ENCODE measurements at places on chromosomes 11 and 22.
A peak's percentile ranks its signal among the peaks of the same experiment; 100 is the strongest.

GRCh38 chr22:26905640-26906039 is 248.3 kb downstream of the MIAT start:
- no peak for DNase-seq

GRCh38 chr11:68311160-68312116 is 953 bp upstream of the LRP5 start:
- DNase-seq: no peak

DNA sequence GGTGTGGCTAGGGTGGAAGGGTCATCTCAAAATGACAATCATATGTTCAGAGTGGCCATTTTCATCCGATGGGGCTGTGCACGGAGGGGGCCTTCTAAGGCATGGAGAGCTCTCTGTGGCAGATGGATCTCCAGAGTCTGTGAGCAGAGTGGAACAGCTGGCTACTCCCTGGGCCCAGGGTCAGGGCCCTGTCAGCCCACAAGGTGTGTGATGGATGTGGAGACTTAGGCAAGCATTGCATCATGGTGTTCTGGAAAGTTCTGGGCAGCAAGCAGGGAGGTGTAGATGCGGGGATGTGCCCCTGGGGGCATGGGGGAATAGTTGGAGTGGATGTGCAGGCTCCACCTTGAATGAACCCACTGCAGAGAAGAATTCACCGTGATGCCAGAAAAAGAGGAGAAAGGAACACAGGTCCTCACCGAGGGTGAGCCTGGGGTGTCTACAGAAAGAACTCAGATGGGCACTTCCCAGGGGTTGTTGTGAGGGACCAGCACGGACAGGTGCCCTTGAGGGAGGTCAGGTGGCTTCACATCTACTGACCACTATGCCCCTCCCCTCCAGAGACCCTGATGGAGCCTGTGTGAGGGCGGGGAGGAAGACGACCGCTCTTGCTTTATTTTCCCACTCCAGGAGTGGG is 51.1 kb downstream of the CHRDL2 start:
- DNase-seq: no peak

- DNase-seq: no peak
Observed at GRCh38 chr11:85619499-85619898, 7.6 kb downstream of the DLG2 start.

DNA sequence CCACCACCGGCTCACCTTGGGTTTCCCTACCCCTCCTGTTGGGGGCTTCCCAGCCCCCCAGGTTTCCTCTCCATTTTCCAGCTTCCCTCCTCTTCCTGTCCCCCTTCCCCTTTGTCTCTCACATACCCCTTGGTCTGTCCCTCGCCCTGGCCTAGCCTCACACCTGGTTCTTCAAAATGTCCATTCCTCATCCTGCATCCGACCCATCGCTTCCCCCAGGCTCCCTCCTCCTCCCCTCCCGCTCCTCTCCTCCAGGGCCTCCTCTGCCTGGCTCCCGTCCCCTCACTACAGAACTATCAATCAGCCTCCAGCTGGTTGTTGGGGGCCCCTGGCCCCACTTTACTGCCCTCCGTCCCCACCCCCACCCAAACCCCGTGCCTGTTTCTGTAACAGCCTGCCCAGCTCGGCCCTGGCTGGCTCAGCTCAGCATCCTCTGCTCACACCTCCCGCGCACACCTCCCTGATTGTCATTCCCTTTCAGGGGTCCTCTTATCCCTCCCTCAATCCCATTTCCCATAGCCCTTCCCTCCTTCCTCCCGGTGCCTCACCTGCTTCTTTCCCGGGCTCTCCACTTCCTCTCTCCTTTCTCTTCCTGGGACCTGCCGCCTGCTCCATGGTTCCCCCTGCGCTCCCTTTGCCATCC is 1.2 kb downstream of the CNIH2 start:
- DNase-seq: no peak

DNA sequence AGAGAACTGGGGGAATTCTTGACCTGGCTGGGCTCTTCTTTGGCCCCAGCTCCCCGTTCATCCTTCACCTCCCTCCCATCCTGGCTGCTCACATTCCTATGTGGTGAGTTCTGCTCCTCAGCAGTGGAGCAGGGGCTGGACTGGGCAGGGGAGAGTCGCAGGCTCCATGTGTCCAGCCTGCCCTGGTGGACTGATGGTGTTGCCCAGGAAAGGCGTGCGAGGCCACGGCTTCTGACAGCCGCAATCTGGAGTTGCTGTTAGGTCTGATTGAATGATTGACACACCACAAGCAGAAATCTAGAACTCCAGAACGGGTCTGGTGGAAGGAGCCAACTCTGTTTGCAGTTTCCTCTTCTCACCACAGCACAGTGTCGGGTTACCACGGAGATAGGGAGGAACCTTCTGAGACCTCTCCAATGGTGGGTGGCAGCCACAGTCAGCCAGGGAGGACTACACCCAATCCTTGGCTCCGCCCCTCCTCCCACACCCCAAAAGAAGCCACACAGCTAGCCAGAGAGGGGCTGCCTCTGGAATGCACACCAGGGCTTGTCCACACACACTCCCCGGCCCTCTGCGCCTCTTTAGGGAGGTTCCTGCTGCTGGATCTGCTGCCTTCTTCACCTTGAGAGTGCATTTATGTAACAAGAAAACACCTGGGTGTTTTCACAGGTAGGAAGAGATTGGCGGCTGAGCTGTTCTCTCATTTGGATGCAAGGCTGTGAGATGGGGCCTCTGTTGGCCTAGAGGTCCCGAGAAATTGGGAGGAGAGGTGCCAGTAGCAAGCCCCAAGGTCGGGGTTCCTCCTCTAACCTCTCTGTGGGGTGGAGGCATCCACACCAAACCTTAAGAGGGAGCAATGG is 56.4 kb upstream of the CD44 start:
- peak; percentile 67 for DNase-seq

GRCh38 chr11:31955838-31956237 is 135.0 kb upstream of the RCN1 start:
- no peak for DNase-seq

DNA sequence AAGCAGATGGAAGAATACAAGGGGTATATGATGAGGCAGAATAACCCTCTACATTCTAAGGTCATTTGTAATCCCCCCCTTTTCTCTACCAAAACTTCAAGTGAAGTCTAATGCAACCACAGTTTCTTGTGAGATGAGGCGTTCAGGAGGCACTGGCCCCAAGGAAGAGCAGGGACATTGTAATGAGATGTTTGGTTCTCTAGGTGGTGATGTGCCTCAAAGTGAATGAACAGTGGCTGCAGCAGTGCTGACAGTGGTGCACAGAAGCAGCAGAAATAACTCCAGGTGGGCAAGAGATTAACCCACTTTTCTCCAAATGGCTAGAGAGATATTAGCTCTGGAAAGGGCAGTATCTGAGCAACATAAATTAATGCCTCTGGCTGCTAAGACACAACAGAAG is 33.8 kb downstream of the PDGFD start:
- DNase-seq: no peak

GRCh38 chr22:16834971-16835370 is 9.8 kb upstream of the XKR3 start:
- DNase-seq: no peak

- no peak for DNase-seq
Observed at GRCh38 chr22:30047364-30047738, 32.9 kb upstream of the HORMAD2 start.

- no peak for DNase-seq
Observed at GRCh38 chr11:45754261-45754709, 50.7 kb upstream of the SLC35C1 start.

GRCh38 chr11:66715346-66716085 is 13.5 kb downstream of the SPTBN2 start:
- no peak for DNase-seq

DNA sequence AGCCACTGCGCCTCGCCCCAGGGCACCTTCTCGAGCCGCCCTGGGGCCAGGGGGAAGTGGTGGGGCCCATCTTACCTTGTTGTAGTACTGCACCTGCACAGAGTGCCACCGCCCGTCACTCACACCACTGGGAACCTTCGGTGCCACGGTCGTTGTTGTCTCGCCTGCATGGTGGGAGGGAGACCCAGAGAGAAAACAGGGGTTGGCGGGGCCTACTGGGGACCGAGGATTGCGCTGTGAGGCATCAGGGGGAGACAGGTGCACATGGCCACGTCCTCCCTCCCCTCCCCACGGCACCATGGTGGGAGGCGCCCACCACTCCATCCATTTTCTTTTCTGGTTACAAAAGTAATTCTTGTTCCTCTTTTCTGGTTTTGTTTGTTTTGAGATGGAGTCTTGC is 97.8 kb downstream of the TRMU start:
- no peak for DNase-seq

DNA sequence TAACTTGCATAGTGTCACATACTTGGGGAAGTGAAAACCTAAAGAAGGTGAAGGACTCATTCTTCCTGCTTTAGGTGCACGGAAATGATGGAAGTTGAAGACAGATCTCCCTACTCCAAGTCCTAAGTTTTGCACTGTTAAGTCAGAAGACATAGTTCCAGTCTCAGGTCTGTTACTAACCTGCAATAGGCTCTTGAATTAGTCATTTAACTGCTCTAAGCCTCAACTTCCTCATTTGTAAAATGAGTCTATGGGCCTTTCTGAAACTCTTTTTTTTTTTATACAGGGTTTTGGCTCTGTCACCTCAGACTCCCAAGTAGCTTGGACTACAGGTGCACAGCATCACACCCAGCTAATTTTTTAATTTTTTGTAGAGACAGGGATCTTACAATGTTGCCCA is 30.8 kb upstream of the POU2AF1 start:
- DNase-seq: no peak

DNA sequence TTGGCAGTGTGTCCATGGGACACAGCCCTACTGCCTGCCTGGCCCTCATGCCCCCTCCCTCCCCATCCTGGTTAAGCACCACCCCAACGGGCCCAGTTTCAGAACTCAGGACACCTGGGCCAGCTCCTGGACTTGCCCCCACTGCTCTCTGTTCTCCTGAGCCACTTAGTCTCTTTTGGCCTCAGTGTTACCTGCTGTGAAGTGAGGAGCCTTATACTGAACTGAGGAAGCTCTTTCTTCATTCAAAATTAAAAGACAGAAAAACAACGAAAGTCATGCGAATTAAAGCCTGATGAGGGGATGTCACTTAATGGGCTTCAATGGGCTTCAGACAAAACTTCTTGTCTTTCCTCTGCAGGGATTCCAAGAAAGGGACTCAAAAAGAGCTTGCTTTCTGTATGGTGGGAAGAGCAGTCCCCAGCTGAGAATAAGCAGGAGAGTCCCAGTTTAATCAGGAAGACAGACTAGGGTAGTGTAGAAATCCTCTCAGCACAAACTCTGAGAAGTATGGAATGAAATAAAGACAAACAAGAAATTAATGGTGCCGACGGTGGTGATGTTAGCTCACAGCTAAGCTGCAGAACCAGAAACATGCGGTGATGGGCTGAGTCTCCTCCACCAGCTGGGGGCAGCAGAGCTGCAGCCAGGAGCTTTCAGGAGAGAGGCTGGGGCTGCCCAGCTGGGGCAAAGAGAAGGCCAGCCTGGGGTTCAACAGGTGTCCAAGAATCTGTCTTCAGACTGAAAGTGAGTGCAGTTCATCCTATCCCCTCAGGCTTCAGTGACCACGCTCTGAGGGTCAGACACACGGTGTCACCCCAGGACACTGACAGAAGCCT is 101.0 kb downstream of the GGTLC2 start:
- peak; percentile 20 for DNase-seq

DNA sequence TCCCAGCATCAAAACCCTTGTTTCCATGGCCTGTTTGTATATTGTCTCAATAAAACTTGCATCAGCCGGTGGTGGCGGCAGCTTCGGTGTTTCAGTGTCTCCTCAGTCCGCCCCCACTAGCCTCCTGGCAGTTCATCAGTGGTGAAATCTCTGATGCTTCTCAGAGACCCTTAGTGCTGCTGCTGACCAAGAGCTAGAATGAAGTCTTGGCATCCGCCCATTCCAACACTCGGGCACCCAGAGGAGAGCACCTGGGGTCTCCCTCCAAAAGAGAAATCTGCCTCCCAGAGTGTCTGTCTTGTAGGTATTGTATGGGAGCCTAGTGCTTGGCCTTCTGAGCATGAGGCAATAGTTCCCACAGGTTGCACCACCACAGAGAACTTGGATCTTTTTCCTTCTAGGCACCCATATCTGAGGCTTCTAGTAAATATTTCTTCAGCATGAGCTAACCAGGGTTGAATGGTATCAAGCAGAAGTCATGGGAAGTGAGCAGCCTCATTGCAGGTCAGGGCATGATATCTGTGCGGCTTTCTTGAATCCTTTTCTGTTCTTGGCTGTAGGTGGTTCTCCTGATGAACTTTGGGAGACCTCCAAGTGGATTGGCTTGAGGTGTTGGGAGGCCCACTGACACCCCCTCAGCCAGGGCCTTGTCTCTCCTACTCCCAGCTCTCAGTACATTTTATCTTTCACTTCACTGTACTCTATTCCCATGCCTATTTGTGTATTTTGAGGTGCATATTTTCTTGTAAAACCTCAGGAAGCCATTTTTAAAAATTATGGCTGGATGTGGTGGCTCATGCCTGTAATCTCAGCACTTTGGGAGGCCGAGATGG is 13.2 kb upstream of the AIFM3 start:
- no peak for DNase-seq

DNA sequence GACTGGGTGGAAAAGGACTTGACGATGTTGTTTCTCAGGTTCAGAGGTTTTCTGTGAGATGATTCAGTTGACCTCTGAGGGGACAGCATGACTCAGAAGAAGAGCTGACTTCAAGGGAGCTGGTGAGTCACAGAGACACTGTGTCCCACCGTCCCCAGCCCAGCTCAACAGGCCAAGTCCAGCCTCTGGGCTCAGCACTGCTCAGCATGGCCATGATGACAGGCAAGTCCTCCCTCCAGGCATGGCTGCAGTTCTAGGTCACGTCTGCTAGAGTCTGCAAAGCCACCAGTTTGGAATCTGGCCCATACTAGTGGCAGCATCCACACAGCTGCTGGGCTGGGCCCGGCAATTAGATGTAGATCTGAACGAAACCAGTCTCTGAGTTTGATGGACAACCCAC is 12.9 kb downstream of the TRIM29 start:
- DNase-seq: no peak

GRCh38 chr11:20458905-20459632 is 71.6 kb downstream of the PRMT3 start:
- DNase-seq: no peak

DNA sequence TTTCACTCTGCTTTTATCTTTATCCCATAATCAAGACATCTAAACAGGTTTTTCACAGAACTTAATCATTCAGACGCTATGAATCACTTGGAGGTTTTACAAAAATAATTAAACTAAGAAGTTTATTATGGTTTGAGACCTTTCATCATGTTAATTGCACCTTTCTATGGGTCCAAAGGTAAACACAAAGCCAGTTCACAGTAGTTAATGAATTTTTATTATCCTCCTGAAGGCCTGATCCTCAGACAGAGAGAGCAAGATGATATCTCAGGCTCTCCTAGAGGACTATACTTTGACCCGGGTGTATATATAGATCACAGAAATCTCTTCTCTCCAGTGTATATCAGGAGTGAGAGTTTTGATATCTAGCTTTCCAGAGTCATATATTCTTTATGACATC is 1044.3 kb upstream of the RAG2 start:
- no peak for DNase-seq

DNA sequence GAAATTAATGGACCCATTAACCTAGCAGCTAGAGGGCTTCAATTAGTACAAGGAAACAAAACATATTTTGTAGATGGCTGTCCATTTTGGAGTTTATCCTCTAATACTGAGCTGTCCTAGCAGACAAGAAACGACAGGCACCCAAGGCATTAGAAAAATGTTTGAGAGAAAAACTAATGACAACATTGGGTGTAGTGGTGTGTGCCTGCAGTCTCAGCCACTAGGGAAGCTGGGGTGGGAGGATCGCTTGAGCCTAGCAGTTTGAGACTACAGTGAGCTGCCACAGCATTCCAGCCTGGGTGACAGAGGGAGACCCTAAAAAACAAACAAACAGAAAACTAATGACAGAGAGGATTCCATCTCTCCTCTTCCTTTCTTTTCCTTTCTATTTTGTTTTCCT is 1.5 kb downstream of the A4GALT start:
- no peak for DNase-seq

- DNase-seq: no peak
Observed at GRCh38 chr22:43658823-43659222, 153.3 kb downstream of the EFCAB6 start.
